ENCODE measurements at places on chromosomes 5 and 9.
A peak's percentile ranks its signal among the peaks of the same experiment; 100 is the strongest.

- H3K27ac ChIP-seq = no peak overlapping the region
- H3K27me3 ChIP-seq = peaks cover 100% of the 10 kb centered on the region
- no peak overlapping the region for H3K4me3 ChIP-seq
- H3K36me3 ChIP-seq = no peaks in the 10 kb centered on the region
These were observed 102.4 kb downstream of the PSD2 start for GRCh38 chr5:139897982-139898381.

GRCh38 chr5:157247267-157247666, 18.7 kb upstream of the CYFIP2 start:
- DNase-seq = no peak
- no peaks in the 10 kb centered on the region for H3K27me3 ChIP-seq
- no peak overlapping the region for H3K27ac ChIP-seq

DNA sequence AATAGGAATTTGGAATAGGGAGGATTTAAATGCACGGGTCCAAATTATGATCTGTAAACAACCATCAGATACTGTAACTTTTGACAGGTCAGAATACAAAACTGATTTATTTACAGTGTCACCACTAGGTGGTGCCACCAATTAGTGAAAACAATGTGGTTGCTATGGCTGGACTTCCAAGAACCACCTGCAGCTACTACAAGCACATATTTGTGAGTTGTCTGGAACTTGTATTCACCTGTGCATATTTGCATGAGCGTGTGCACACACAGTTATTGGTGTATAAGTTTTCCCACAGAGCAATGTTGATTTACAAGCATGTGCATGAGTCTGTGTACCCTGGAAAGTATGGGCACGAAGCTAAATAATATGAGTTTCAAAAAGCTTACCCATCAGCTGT, 3.0 kb upstream of the HRCT1 start:
- no peak overlapping the region for H3K27ac ChIP-seq
- peaks cover 34% of the 10 kb centered on the region for H3K4me1 ChIP-seq
- no peak overlapping the region for H3K4me3 ChIP-seq
- peak; percentile 39 for DNase-seq

DNA sequence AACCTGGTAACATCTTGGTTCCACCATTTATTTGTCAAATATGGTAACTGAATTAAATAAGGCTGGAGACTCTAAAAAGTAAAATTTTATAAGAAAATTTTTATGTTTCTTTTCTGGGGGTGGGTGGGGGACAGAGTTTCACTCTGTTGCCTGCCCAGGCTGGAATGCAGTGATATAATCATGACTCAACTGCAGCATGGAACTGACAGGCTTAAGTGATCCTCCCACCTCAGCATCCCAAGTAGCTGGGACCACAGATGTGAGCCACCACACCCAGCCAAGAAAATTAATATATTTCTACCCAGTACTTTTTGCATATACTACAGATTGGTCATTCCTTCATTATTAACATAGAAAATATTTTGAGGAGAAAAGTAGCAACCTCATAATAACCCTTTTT, 216.9 kb downstream of the DEPDC1B start:
- no peak overlapping the region for H3K27ac ChIP-seq
- H3K36me3 ChIP-seq = peaks cover 5% of the 10 kb centered on the region
- H3K4me3 ChIP-seq = no peak overlapping the region
- peaks cover 12% of the 10 kb centered on the region for H3K4me1 ChIP-seq
- H3K27me3 ChIP-seq = no peaks in the 10 kb centered on the region

GRCh38 chr9:34685591-34685990, 5.5 kb downstream of the CCL19 start:
- no peaks in the 10 kb centered on the region for H3K4me1 ChIP-seq
- no peak overlapping the region for H3K4me3 ChIP-seq
- H3K27me3 ChIP-seq = peaks cover 69% of the 10 kb centered on the region
- no peak for DNase-seq

DNA sequence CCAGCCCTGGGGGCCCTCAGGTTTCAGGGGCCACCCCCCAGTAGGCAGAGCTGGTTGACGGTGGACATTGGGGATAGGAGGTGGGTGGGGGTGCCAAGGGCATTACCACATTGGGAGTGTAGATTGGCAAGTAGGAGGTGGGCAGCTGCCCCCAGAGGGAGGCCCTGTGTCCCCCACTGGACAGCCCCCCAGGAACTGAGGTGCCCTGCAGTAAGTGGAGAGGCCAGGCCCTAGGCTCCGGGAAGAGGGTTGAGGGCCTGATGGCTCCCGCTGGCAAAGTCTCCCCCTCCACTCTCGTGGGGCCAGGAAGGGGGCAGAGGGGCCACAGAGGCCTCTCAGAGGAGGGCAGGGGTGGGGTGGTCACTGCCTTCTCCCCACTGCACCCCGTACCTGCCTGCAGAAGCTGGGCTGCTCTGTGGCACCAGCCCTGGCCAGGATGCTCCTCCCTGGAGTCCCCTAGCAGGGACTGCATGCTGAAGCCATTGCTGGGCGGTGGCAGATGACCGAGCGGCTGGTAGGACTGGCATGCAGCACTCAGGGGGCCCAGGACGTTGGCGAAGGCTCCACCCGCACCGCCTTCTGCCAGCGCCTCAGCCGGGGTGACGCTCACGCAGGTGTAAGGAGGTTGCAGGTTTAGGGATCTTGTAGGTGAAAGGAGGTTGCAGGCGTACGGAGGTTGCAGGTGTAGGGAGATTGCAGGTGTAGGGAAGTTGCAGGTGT, 89.6 kb upstream of the CACNA1B start:
- DNase-seq = no peak
- peaks cover 18% of the 10 kb centered on the region for H3K4me1 ChIP-seq
- peaks cover 19% of the 10 kb centered on the region for H3K36me3 ChIP-seq
- H3K4me3 ChIP-seq = peak overlapping the region; percentile 25
- H3K27me3 ChIP-seq = no peaks in the 10 kb centered on the region

GRCh38 chr5:79241535-79241979, 5.6 kb downstream of the JMY start:
- no peaks in the 10 kb centered on the region for H3K27me3 ChIP-seq
- H3K4me1 ChIP-seq = peaks cover 44% of the 10 kb centered on the region
- no peak overlapping the region for H3K4me3 ChIP-seq
- DNase-seq = no peak

DNA sequence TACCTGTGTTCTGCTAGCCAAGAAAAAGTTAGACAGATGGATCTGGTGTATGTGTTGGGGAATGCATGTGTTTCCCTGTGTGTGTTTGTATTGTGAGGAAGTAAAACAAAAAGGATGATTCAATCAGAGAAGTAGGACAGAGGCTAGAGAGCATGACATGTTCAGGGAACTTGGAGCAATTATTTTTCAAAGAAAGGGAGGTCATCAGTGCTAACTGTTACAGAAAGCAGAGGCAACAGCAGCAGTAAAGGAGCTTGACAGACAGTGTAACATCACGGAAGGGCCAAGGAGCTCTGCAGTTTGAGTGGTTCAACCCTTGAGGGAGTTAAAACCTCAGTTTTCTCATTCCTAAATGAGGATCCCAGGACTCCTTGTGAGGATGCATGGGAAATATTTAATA, 13.2 kb downstream of the SPINK1 start:
- DNase-seq = no peak
- H3K27ac ChIP-seq = peak overlapping the region; percentile 1
- H3K4me1 ChIP-seq = peaks cover 30% of the 10 kb centered on the region
- H3K4me3 ChIP-seq = no peak overlapping the region

GRCh38 chr9:14315875-14316601, 2.1 kb upstream of the NFIB start:
- H3K4me3 ChIP-seq = peak overlapping the region; percentile 84
- H3K27ac ChIP-seq = peak overlapping the region; percentile 98
- H3K36me3 ChIP-seq = peaks cover 78% of the 10 kb centered on the region
- no peaks in the 10 kb centered on the region for H3K27me3 ChIP-seq

GRCh38 chr9:131420980-131421624, 27.2 kb downstream of the PRRC2B start:
- peaks cover 28% of the 10 kb centered on the region for H3K36me3 ChIP-seq
- no peak for DNase-seq
- H3K4me3 ChIP-seq = no peak overlapping the region
- no peaks in the 10 kb centered on the region for H3K27me3 ChIP-seq
- H3K27ac ChIP-seq = no peak overlapping the region

GRCh38 chr9:136021171-136021871, 60.1 kb upstream of the UBAC1 start:
- no peak overlapping the region for H3K4me3 ChIP-seq
- no peaks in the 10 kb centered on the region for H3K4me1 ChIP-seq
- no peaks in the 10 kb centered on the region for H3K36me3 ChIP-seq
- H3K27me3 ChIP-seq = no peaks in the 10 kb centered on the region

DNA sequence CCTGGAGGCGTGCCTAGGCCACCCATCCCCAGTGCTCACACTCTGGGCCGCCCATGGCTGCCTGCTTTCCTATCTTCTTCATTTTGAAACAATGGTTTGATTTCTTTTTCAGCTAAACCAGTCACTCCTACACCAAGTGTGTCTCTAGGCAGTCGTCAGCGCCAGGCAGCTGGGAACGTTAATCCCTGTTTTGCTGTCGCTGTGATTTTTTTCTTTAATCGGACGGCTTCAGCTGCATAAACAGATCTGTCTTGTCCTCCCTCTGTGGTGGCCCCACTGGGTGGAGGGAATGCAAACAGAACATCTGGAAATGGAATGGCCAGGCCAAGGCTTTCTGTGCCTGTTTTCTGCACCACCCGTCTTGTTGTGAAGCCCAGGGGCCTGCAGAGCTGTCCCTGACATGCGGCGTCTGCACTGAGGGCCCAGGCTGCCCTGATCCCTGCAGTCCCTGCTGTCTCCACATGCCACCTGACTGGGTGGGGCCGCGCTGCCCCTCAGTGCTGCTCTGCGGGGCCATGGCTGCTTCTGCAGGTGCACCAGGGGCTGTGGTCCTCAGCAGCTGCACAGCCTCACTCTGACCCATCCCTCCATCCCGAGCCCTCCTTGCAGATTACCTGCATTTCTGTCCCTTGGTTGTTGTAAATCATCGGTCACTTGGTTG, 51.5 kb downstream of the WNK2 start:
- H3K4me1 ChIP-seq = peaks cover 32% of the 10 kb centered on the region
- H3K27me3 ChIP-seq = no peaks in the 10 kb centered on the region
- peaks cover 27% of the 10 kb centered on the region for H3K36me3 ChIP-seq
- no peak for DNase-seq
- no peak overlapping the region for H3K27ac ChIP-seq
- no peak overlapping the region for H3K4me3 ChIP-seq

- DNase-seq = no peak
- H3K27me3 ChIP-seq = peaks cover 20% of the 10 kb centered on the region
- no peaks in the 10 kb centered on the region for H3K36me3 ChIP-seq
- peaks cover 11% of the 10 kb centered on the region for H3K4me1 ChIP-seq
- H3K4me3 ChIP-seq = no peak overlapping the region
These were observed 383.7 kb upstream of the TRPC7 start for GRCh38 chr5:136749016-136749415.

GRCh38 chr5:146751054-146751453, 127.5 kb downstream of the PPP2R2B start:
- no peak for DNase-seq
- H3K27ac ChIP-seq = no peak overlapping the region
- no peaks in the 10 kb centered on the region for H3K36me3 ChIP-seq
- H3K27me3 ChIP-seq = no peaks in the 10 kb centered on the region
- H3K4me1 ChIP-seq = peaks cover 16% of the 10 kb centered on the region

DNA sequence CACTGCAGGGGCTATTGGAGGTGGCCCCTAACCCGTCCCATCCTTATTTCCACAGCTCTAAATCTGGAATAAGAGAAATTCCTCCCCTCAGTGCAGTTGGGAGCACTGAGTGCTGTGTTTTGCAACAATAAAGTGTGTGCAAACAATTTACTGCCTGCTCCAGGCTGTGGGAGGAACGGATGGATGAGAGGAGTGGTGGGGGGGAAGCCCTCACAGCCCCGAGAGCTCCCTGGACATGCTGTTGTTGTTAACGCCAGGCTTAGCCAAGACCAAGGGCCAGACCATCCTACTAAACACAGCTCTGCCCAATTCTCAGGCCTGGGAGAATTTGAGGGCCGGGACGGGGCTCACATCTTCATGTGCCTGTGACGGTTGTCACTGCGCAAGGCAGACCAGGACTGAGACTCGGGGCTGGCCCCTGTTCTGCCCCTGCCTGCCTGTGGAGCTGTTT, 200.2 kb downstream of the DAB2IP start:
- H3K36me3 ChIP-seq = no peaks in the 10 kb centered on the region
- H3K27me3 ChIP-seq = no peaks in the 10 kb centered on the region
- no peak for DNase-seq
- H3K27ac ChIP-seq = no peak overlapping the region
- H3K4me1 ChIP-seq = no peaks in the 10 kb centered on the region

DNA sequence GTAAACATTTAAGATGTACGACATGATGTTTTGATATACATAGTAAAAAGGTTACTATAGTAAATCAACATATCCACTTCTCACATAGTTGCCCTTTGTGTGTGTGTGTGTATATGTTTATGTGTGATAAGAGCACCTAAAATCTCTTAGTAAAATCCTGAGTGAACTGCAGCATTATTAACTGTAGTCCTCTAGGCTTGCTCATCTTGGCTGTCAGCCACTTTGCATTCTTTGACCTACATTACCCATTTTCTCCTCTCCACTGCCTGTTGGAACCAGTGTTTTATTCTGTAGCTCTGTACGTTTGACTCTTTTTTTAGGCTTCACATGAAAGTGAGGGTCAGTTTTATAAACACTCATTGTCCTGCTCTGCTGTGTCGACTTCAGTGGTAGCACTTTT, 24.4 kb downstream of the C5orf22 start:
- no peak overlapping the region for H3K27ac ChIP-seq
- DNase-seq = no peak
- no peaks in the 10 kb centered on the region for H3K4me1 ChIP-seq
- H3K4me3 ChIP-seq = no peak overlapping the region
- H3K36me3 ChIP-seq = peaks cover 14% of the 10 kb centered on the region
- H3K27me3 ChIP-seq = no peaks in the 10 kb centered on the region

GRCh38 chr9:84583866-84584265, 85.7 kb upstream of the NTRK2 start:
- no peaks in the 10 kb centered on the region for H3K36me3 ChIP-seq
- no peak for DNase-seq
- no peak overlapping the region for H3K27ac ChIP-seq

- H3K27ac ChIP-seq = no peak overlapping the region
- no peak for DNase-seq
- no peak overlapping the region for H3K4me3 ChIP-seq
- peaks cover 4% of the 10 kb centered on the region for H3K36me3 ChIP-seq
- H3K27me3 ChIP-seq = no peaks in the 10 kb centered on the region
These were observed 115.9 kb upstream of the FOXD4L5 start for GRCh38 chr9:65400886-65401285.

- H3K4me1 ChIP-seq = peaks cover 45% of the 10 kb centered on the region
- no peaks in the 10 kb centered on the region for H3K27me3 ChIP-seq
- no peak overlapping the region for H3K27ac ChIP-seq
- no peak overlapping the region for H3K4me3 ChIP-seq
These were observed 136.1 kb upstream of the ANKH start for GRCh38 chr5:15007646-15008045.

DNA sequence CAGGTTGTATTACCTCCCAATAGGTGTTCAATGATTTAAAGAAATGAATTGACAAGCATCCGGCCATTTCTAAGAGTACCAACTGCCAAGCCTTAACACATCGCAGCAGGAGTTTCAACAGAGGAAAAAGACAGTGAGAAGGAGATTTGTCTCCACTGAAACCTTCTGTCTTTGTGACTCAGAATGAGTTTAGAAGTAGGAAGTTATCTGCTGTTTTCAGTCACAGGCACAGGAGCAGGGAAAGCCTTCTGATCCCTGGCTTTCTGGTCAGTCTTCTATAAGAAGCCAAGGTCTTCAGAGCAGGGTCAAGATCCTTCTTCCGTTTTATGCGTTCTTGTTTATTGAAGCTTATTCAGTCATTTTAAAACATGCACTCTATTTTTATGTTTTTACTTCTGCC, 390.7 kb upstream of the PCSK5 start:
- DNase-seq = no peak
- H3K4me3 ChIP-seq = no peak overlapping the region
- H3K36me3 ChIP-seq = no peaks in the 10 kb centered on the region
- no peaks in the 10 kb centered on the region for H3K4me1 ChIP-seq
